ENCODE measurements at places on chromosomes 4 and X.

DNA sequence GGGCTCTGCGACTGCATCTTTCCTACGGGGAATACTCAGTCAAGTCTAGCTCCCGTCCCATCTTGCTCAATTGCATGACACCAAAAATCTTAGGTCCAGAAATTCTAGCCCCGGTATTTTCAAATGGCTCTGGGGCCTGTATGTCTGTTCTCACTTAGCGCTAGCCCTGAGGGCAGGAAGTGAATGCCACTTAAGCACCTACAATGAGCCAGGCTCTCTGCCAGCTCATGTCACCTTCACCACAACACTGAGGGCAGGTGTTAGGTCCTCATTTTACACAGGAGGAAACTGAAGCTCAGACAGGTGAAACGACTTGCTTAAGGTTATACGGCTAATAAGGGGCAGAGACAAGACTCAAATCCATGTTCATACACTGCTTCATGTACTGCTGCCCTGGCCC is 282.8 kb downstream of the PPP1R2C start:
- no peak for DNase-seq

- no peak for DNase-seq
Observed at GRCh38 chrX:149493567-149494562, 11.2 kb downstream of the IDS start.

- DNase-seq = no peak
Observed at GRCh38 chrX:2492531-2493218, 8.1 kb downstream of the DHRSX start.

GRCh38 chr4:87026800-87027495 is 92.1 kb downstream of the AFF1 start:
- DNase-seq = peak; percentile 82

- DNase-seq = no peak
Observed at GRCh38 chrX:71626576-71626975, 8.3 kb upstream of the CXCR3 start.

DNA sequence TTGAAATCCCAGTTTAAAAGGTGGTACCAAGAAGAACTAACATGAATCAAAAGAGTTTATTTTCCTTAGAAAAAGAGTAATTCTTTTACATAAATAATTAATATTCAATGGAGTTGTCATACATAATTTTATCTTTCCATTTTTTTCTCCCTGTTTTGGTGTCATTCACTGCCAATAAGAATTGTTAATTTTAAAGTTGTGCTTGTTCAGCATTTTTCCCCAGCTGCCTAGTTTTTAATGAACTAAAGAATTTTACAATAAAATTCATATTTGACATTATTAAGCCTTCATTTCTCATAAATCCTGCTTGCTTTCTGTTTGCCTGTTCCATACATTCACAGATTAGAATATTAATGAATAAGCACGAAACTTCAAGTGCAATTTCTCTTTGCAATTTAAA is 393.6 kb downstream of the GRXCR1 start:
- DNase-seq = no peak

GRCh38 chr4:52241916-52242315 is 190.8 kb downstream of the SPATA18 start:
- DNase-seq = no peak

DNA sequence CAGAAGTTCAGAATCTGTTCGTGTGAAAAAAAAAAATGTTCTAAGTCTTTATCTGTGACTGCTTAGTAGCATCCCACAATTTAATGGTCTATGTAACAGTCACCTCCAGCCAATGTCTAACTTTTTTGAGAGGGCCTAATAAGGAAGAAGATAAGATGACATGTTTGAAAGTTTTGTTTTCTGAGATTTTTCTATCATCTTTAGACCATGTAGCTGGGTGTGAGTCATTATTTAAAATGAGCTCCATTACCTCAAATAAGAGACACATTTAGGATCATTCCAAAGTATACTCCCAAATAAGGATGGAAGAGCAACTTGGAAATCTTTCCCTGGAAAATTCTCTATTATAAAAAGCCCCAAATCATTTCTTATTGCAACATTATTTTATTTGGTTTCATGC is 28.2 kb upstream of the MCF2 start:
- no peak for DNase-seq

- DNase-seq = no peak
Observed at GRCh38 chr4:45349859-45350258, 623.5 kb upstream of the GNPDA2 start.

DNA sequence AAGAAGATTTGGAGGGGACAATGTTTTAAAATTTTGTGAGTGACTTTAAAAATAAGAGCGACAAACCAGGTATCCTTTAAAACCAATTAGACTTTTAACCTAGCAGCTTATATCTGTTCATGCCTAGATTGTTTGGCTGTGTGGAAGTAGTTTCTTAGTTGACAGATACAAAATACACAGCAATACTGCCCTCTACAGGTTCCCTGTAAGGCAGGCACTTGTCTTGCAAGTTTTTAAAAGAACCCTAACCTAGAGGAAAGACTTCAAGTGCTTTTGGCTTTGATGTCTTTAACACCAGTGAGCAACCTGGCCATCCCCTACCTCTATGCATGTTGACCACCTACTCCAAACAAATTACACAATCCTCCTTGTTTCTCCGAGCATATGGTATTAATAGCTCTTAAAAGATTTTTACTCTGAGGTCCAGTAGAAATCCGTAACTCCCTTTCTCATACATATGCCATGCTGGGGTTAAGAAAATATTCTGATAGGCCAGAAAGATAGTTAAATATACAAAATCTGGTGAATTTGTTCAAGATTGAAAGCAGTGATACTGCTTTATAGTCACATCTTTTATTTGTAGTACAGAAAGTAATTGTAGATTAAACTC is 273.0 kb downstream of the ARHGAP24 start:
- peak; percentile 85 for DNase-seq

GRCh38 chrX:41184312-41184711 is 99.1 kb downstream of the USP9X start:
- DNase-seq = peak; percentile 58

DNA sequence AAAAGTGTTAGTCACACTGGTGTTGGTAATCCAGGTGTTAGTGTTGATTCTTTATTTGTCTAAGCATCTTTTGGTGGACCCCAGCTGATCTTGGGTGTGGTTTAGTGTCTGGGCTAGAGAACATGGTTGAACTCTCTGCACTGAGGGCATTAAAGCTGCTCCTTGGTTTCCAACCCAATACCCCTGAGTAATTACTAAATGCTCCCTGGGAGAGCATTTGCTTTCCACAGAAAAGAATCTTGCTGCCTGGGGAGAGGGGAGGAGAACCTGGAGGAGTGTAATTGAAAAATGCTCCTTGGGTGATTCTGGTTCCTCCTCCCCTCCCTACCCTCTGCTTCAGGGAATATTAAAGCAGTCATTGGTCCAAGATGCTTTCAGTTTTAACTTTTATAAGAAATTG is 3.1 kb downstream of the GUCY1B1 start:
- no peak for DNase-seq

DNA sequence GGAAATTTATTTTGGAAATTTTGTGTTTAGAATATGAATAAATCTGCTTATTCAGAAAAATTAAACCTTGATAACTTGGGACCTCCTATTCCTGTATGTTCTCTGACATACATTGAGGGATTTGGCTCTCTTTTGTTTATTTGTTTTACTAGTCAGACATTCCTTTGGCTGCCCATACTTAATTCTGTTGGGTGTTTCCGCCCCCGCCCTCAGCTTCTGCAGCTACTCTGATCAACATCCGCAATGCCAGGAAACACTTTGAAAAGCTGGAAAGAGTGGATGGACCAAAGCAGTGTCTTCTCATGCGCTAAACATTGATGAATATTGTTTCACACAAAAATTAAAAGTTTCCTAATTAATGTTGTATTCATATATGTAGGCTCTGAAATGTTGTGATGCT is 40.5 kb downstream of the RRAGB start:
- no peak for DNase-seq

DNA sequence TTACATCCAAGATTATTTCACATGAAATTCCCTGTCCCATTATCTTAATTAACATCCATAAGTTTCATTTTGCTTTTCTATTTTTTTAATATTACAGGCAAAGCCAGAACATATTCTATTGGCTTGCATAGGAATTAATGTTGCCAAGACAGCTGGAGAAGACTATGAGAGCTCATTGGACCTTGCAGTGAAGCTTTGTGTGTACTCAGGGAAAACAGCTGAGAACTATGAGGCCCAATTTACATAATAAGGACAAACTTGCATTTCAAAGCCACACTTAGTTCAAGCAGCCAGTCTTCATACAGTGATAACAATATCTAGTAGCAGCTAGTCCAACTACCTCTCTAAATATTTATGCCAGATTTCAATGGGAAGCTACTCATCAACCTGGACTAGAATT is 134.4 kb downstream of the DDX53 start:
- DNase-seq = no peak

- DNase-seq = peak; percentile 90
Observed at GRCh38 chrX:9341291-9342201, 123.3 kb upstream of the TBL1X start.

DNA sequence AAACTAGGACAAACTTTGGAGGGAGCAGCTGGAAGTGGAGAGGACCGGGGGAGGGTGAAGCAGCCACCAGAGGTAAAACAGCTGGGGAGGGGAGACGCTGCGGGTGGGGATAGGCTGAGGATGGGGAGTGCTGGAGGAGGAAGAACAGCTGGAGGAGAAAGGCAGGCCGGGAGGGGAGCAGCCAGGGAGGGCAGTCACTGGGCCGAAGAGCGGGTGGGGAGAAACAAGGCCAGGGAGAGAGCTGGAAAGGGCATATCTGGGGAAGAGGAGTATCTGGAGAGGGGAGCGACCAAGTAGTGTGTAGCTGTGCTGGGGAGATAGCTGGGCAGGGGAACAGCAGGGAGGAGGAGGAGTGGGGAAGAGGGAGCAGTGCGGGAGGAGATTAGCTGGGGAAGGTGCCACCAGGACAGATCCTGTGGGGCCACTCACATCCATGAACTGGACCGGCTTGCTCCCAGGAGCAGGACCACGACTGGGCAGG is 2.7 kb downstream of the SLC38A5 start:
- no peak for DNase-seq

GRCh38 chrX:142238536-142238935 is 33.4 kb upstream of the MAGEC2 start:
- no peak for DNase-seq

GRCh38 chr4:24472161-24472510 is 112.2 kb downstream of the DHX15 start:
- no peak for DNase-seq

DNA sequence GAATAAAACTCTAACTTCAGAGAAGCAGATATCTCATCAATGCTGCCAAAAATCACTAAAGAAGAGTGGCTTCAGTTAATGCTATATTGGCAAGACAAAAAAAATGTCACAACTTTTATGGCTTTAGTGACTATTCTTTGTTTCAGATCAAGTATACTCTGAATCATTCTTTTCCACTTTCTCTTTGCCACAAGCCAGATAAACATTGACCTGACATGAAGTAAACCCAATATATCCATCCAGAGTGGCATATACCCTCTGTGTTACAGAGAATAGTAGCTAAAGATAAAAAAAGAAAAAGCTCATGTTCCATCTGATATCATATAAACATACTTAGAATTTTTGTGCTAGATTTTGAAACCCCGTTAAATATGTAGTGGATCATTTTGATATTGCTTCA is 206.7 kb upstream of the CNKSR2 start:
- DNase-seq = no peak

DNA sequence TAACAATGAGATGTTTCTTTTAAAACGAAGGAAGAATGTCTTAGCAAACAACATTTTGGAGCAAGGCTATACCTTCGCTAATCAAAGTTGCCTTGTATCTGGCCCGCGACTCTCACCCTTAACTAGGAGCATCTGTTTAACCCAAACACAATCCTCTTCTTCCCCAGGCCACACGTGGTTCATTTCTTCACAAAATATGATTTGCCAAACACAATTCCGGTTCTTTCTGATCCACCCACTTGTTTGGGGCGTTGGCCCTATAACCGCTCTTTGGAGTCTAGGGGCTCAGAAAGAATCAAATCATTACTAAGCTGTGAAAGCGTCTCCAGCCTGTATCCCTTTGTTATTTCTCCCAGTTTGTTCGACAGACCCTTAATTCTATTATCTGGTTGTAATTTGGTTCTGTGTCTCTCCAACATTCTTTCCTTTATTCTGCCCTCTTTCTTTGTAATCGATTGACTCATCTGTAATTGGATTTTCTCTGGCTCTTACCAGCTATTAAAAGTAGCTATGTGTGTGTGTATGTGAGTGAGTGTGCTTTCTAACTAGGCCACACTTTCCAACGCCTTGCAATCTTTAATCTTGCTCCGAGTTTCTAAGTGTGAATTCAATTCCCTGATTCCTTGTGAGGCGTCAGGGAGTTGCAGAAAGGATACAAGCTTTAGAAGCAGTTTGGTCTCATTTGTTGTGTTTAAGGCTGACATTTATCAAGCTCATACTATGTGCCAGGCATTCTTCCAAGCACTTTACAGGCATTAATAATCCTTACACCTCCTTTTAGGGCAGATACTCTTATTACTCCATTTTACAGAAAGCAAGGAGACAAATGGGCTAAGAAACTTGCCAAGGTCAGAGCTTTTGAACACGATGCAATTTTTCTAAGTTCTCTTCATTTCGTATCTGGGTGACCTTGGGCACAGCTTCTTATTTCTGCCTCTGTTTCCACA is 138.6 kb upstream of the CPEB2 start:
- DNase-seq = no peak
